Stimulated activated CD8-positive, alpha-beta memory T cell treated with anti-CD3 and anti-CD28 coated beads, Interleukin-7, amount 100 ng/mL, for 4 hours (primary cell): ENCODE measurements at places on chromosomes 5 and 9.
A peak's percentile ranks its signal among the peaks of the same experiment; 100 is the strongest.

GRCh38 chr5:55101556-55102276 lies 730 bp upstream of the GZMA start:
- no peak for DNase-seq

GRCh38 chr9:92097997-92098482 lies 17.2 kb downstream of the SPTLC1 start:
- DNase-seq, result peak; percentile 62

DNA sequence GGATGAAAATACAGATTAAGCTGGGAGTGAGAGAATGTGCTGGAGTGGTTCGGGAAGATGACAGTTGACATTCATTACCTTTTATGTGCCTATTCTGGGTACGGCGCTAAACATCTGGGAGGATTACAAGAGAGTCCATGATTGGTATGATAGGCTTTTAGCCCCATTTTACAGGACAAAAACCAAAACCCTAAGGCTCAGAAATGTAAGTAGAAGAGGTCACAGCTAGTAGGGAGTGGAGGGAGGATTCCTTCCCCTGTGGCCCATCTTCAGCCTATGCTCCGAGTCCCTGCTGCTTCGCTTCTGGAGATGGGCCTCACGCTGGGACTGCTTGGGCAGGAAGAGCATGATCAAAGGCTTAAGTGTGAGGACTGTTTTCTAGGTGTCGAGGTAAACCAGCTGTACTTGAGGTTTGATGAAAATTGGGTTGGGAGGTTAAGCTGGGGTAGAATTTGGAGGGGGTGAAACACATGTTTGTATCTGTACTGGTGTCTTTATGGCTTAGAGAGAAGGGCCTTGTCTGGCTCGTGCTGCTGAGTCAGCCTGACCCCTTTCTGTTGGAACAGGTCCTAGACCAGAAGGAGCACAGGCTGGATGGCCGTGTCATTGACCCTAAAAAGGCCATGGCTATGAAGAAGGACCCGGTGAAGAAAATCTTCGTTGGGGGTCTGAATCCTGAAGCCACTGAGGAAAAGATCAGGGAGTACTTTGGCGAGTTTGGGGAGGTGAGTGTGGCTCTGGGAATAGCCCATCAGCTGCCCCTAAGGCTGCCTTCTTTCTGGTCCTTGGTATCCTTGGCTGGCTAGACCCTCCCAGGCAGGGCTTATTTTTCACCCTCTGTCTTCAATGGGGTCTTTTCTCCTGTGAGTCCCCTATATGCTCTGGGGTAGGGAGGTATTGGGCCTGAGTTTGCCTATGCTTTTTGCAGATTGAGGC lies 2.1 kb downstream of the HNRNPAB start:
- DNase-seq, result no peak

DNA sequence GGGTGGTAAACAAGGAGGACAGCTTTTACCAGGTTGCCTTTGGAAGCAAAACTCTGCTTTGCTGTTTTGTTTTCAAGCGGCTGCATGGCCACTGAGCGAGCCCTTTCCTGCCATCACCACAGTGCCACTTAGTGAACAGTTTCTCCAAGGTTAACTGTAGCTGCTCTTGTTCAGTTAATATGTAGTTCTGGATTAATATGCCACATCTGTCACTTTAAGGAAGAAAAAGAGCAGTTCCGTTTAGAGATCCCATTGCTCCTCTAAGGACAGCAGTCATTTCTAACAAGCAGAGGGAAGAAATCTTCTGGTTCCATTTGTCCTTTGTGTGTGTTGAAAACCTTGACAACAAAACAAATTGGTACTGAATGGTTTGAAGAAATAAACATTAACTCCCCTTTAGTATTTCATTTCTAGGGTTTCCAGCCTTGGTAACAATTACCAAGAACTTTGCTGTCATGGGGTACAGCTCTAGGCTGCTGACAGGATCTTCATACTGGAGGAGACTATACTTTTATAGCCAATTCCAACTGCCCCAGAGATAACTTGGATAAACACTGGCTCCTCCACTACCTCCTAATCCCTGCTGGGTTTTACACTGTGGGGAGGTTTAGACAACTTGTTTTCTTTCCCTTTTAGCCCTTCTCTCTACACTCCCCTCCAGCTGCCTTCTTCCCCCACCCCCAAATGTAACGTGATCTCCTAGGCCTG lies 10.3 kb upstream of the ABL1 start:
- DNase-seq, result no peak

GRCh38 chr5:38926121-38926520 lies 80.3 kb downstream of the OSMR start:
- DNase-seq, result no peak

- DNase-seq, result no peak
These were observed 26.5 kb downstream of the SMC5 start for GRCh38 chr9:70285246-70285645.

DNA sequence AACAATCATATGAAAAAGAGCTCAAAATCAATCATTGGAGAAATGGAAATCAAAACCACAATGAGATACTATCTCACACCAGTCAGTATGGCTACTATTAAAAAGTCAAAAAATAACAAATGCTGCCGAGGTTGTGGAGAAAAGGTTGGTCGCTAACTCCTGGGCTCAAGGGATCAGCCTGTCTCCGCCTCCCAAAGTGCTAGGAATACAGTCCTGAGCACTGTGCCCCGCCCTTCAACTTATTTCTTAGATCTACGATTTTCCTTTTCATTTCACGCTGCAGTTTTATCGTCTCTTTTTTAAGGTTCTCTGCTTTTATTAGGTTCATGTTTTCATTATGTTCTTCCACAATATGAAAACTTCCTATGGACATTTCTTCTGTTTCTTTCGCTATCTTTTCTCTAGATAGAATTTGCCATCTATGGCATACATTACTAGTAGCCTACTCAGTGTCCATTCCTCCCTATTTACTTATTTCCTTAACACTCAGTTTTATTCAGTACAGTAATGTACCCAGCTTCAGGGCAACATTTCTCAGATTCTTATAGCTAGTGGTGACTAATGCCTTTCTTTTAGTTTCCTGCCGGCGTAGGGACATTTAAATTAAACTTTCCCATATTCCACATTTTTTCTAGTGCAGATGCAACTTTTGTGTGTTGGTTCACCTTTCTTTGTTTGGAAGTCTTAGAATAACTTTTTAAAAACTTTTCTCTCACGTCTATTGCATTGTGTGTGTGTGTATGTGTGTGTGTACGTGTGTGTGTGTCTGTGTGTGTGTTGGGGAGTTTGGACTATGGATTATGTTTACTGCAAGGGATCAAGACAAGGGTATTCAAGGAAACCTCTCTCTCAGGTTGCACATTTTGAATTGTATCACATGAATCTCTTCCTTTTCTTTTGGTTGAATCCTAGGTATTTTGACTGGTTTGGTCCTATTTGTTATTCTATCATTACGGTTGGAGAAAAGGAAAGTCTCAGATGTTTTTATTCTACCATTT lies 21.6 kb upstream of the FBN2 start:
- DNase-seq, result no peak
